Fibroblast of skin of scalp (primary cell): ENCODE measurements at places on chromosomes 16 and 17.

DNA sequence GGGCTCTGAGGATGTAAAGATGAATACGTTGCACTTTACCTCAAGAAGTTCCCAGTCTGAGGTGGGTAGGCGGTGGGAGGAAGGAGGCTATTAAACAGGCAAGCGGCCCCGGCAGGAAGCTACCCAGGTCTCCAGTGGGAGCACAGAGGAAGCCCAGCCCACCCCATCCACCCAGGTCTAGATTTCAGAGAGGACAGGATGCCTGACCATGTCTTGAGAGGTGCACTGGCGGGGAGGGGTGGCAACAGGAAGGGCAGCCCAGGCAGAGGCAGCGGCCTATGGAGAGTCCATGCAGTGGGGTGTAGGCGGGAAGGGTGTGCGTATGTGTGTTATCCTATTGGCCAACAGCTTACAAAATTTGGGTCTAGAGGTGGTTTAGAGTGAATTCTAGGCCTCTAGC, 13.9 kb downstream of the SARM1 start:
- DNase-seq: no peak

GRCh38 chr16:55645986-55646385, 9.8 kb upstream of the SLC6A2 start:
- DNase-seq: no peak

DNA sequence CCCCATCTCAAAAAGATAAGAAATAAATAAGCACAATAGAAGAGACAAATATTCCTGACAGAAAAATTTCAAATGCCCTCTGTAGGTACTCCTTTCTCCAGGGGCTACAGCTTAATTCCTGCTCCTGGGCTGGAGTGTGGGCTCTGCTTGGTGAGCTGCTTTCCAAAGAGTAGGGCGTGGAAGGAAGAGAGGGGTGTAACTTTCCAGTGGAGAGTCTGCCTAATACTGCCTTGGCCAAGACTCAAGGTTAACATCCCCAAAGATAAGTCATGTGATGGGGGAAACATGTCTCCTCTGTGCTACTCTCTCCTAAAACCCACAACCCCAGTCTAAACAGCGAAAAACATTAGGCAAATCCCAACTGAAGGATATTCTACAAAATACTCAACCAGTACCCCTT, 42.7 kb downstream of the TMC5 start:
- no peak for DNase-seq

DNA sequence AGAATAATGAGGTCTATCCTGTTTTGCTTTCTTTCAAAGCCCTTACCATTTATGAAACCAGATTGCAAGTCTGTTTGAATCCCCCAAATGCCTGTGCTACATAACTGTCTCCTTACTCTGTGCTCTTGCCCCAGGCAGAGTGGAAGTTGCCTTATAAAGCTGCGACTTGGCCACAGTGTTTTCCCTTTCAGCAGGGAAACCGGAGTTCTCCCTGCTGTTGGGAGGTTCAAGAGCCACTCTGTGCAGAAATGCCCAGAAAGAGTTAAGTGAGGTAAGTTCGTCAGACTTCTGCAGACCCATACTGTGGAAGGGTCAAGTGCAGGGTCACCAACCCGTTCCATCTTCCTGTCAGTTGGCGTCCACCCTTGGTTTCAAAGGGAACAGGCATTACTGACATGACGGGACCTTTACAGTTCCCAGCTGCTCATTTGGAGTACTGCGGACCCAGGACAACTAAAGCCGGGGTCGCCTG, 508.9 kb downstream of the WWOX start:
- no peak for DNase-seq

GRCh38 chr17:13477180-13477611, 124.5 kb downstream of the HS3ST3A1 start:
- no peak for DNase-seq

GRCh38 chr17:68344701-68345136, 53.4 kb downstream of the ARSG start:
- peak; percentile 12 for DNase-seq

DNA sequence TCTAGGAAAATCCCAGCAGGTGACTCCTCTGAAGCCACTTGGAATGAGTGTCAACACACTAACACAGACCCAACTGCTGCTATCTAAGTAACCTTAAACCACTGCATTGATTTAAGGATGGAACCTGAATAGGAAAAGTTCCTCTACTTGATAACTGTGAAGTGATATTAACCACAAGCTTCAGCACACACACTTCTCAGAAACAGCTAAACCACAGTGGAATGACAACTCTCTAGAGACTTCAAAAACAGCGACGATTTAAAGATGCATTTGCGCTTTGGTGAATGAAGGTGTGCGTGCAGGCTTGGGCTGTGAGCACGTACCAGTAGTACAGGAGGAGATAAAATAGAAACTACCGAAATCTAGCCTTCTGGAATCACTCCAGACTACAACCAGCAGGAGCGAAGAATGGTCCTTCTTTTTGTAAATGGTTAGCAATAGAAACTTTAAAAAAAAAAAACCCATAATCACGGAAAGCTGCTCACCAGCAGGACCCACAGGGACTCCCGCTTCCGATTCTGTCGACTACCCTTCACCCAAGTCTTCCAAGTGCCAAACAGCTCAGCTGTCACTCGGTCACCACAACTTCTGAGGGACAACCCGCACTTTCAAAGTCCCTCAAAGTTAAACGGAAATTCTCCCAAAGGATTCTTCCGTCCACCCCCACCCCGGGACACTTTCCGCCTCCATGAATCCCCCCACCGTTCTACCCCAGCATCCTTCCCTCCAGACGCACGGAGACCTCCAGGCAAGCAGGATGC, 137.7 kb upstream of the CORO6 start:
- peak; percentile 46 for DNase-seq

DNA sequence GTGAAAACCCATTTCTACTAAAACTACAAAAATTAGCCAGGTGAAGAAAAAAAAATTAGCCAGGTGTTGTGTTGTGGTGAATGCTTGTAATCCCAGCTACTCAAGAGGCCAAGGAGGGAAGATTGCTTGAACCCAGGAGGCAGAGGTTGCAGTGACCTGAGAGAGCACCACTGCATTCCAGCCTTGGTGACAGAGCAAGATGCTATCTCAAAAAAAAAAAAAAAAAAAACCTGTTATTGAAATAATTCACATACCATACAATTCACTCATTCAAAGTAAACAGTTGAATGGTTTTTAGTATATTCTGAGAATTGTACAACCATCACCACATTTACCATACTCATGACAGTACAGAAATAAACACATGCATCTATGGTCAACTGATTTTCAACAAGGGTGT, 31.0 kb downstream of the ZNRF1 start:
- peak; percentile 80 for DNase-seq

DNA sequence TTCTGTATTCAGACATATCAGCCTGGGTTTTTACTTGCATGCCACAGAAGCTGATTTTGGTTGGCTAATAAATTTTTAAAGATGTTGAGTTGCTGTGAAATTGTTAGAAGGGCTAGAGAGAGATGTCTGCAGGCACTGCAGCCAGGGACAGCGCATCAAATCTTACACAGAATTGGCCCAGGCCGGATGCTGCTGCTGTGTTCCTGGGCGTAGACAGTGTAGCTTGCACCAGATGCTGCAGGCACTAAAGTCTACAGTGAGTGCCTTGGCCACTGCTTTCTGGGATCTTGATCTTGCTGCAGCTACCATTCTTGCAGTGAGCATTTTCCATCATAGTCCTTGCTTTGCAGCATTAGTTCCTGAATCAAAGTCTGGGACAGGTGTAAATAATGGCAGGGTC, 169.9 kb downstream of the SPECC1 start:
- no peak for DNase-seq

- DNase-seq: peak; percentile 43
Measured at GRCh38 chr17:309361-309888, 43.2 kb downstream of the RPH3AL start.

GRCh38 chr17:44176671-44177501, 6.4 kb downstream of the ASB16 start:
- no peak for DNase-seq

DNA sequence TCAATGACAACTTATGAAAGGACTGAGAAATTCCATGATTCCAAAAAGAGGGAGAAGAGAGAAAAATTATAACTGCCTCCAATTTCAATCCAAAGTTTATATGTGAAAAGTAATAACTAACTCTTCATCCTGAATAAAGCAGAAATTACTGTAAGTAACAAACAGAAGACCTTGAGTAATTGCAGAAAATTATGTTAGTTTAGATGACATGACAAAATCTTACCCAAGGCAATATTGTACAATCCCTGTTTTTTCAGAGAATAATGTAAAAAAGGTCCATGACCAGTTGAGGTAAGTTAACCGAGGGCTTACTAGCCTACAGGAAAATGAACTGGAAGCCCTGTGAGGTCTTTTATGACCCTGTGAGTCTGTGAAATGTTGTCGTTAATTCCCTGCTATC, 949.5 kb upstream of the SOX9 start:
- no peak for DNase-seq

DNA sequence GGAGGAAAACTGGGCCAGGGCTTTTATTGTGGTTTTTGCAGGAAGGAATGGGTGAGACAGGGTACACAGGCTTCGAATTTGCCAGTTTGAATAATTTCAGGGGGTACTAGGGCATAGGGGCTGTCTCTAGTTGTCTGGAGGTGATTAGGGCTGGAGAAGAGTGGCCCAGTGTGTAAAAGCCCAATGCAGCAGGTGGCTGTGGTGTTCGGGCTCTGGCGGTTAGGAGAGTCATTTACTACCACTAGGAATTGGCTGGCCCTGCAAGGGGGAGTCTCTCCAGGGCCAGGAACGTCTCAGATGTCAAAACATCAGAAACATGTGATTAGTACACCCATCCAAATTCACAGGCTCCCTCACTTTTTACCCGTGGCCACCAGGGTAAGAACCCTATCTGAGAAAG, 50.3 kb downstream of the GINS3 start:
- DNase-seq: no peak

- DNase-seq: peak; percentile 80
Measured at GRCh38 chr16:47037746-47038458, 64.4 kb upstream of the DNAJA2 start.

- DNase-seq: peak; percentile 40
Measured at GRCh38 chr17:700504-701094, 14.0 kb downstream of the VPS53 start.

GRCh38 chr16:82002831-82003230, 8.4 kb downstream of the SDR42E1 start:
- no peak for DNase-seq

GRCh38 chr16:72270531-72270930, 98.6 kb upstream of the PMFBP1 start:
- no peak for DNase-seq

GRCh38 chr17:21283482-21284318, 811 bp upstream of the MAP2K3 start:
- DNase-seq: peak; percentile 38

GRCh38 chr17:78484271-78485246, 92.6 kb downstream of the DNAH17 start:
- DNase-seq: peak; percentile 34

DNA sequence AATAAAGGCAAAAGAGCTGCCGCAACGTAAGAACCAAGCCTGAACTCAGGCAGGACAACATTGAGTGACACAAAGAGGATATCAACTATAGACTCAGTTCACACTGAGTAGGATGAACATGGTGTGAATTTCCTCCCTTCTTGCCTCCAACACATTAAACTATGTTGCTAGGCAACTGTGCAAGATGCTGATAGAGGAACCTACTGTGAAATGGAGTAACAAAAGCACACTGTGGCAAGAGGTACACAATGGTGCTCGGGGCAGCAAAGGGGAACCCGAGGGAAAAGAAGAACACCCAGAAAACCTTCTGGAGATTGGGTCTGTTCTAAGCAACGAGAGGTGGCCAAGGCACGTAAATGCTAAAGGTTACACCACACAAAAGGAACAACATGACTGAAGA, 34.1 kb downstream of the GRB2 start:
- DNase-seq: no peak

DNA sequence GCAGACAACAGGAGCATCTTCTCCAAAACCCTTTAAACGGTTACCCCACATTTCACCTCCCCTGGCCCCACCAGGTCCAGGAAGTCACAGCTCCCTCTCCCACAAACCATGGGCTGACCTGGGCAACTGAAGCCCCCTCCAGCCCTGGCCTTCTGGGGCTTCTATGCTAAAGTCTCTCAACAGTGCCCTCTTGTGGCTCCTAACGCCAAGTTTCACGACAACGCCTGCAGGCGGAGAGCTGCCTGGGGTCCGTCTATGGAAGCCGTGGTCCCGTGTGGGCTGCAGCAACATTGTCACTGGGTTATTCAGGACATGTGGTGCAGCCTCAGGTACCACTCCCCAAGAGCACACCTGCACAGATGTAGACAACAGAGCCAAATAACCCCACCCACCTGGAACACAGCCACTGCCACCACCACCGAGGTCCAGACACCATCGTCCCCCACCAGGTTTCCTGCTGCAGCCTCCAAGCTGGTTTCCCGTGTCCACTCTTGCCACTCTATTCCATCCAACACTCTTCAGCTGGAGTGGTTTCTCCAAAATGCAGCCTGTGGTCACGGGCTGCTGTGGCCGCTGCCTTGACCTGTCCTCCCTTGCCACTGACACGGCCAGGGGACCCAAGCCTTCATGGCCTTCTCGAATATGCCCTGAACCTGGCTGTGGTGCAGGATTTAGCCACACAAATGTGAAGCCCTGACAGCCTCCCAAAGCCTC, 19.1 kb downstream of the C16orf95 start:
- DNase-seq: peak; percentile 37

DNA sequence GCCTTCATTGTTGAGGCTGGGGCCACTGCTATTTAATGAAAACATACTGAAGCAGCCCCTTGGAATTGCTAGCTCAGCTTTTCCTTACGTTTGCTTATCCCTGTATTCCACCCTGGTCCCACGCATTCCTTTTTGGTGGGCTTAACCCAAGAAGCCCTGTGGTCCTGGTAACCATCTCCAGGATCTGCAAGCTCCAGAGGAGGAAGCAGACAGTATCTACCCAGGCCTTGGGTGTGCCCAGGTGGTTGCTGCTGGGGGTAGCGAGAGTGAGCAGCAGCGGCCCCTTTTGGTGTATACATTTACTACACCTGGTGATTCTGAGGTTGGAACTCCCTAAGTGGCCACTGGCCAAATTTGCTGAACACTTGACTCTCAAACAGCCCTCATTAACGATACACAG, 97.7 kb downstream of the CBLN1 start:
- DNase-seq: no peak

- DNase-seq: no peak
Measured at GRCh38 chr16:1175566-1176279, 22.8 kb downstream of the CACNA1H start.

GRCh38 chr16:5753381-5753780, 655.8 kb upstream of the EEF2KMT start:
- DNase-seq: no peak

- no peak for DNase-seq
Measured at GRCh38 chr16:84610376-84610775, 7.5 kb downstream of the COTL1 start.

- peak; percentile 20 for DNase-seq
Measured at GRCh38 chr17:42814633-42815399, 9.3 kb downstream of the BECN1 start.

DNA sequence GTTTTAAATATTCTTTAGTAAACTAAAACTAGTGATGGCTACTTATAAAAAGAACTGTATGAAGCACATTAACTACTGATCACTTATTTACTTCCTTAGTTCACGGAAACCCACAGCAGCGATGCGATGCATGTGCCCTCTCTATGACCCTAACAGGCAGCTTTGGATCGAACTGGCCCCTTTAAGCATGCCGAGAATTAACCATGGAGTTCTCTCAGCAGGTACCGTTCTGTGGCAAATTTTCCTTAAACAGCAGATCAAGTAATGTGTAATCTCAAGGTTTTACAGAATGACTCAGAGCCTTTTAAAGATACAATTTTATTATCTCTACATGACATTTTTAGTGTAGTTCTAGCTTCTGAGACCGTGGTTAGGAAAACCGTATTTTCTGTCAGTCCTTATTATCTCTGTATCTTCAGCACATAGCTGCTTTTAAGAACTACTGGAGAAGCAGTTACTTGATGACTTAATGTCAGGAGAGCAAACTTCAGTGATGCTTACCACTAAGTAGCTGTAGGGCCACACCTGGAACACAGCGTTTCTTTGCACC, 43.0 kb downstream of the GAN start:
- DNase-seq: no peak
